ENCODE measurements at places on chromosomes 11 and 22. TPM values are rescaled to one million over a fixed set of nuclear protein-coding genes. Genes with fewer than 3 reads are reported as not detected.

- no peak for DNase-seq
Observed at GRCh38 chr11:27209562-27210005, 153.4 kb downstream of the CCDC34 start.

DNA sequence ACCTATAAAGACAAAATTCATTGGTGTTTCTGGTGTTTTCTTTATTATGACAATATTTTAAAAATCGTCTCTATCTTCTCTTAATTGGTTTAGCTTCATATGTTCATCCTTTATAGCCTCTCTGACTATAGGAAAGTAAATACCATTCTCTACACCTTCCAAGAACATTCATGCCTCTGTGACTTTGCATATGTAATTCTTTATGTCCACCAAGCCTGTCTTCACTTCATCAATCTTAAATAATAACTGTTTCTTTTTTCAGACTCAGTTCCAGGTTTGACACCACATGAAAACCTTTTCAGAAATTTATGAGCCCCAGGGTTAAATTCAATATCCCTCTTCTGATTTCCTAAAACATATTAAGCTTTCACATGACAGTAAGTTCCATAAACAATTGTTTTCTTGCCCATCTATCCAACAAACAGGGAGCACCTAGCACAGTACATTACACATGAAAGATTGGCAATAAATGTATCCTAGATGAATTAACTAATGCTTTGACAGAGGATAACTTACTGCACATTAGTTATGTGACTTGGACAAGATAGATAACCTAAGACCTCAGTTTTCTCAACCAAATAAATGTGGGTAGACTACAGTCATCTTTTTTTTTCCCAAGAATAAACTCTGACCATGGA lies 886.1 kb downstream of the LRRC4C start:
- no peak for DNase-seq

- DNase-seq: no peak
Observed at GRCh38 chr11:19164230-19164855, 37.4 kb downstream of the CSRP3 start.

DNA sequence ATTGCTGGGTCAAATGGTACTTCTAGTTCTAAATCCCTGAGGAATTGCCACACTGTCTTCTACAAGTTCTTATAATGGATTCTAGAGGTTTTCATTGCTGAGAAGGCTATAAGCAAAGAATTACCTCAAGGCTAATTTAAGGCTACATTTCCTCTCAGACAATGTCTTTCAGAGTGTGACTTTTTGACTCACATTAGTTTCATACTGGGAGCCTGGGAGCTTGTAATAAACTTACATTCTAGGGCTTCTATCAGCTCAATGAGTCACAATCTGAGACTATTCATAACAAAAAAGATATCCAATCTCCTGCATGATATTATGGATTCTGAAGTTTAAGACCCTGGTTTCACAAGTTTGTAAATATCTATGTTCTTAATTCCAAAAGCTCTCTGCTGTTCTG lies 408.7 kb downstream of the LRRC4C start:
- DNase-seq: no peak

- peak; percentile 16 for DNase-seq
Observed at GRCh38 chr11:100964435-100964834, 165.2 kb downstream of the PGR start.

DNA sequence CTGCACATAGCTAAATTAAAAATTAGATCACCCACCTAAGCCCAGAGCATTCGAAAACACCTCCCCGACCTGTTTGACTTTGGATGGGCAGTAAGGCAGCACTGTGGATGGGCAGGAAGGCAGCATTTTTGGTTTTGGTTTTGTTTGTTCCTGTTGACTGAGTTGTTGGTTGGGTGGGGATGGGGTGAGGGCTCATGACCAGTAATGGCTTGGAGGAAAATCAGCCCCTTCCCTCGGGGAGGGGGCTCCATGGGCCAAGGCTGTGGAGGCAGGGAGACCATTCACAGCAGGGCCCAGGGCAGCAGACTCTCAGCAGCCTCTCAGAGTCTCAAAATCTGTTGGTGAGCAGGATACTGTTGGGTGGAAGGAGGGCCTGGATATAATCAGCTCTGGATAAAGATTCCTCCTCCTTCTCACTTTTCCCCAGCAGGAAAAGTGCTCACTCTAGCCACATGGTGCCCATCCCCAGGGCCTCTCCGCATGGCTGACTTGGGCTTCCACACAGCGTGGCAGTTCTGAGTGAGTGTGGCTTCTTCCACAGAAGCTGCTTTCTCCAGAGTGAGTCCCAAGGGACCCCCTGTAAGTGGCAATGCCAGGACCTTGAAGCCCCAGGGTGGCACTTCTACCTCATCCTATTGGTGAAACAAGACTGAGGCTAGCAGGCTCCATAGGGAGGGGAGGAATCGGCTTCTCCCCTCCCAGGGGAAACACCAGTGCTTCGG lies 1491.2 kb downstream of the BRD1 start:
- no peak for DNase-seq

DNA sequence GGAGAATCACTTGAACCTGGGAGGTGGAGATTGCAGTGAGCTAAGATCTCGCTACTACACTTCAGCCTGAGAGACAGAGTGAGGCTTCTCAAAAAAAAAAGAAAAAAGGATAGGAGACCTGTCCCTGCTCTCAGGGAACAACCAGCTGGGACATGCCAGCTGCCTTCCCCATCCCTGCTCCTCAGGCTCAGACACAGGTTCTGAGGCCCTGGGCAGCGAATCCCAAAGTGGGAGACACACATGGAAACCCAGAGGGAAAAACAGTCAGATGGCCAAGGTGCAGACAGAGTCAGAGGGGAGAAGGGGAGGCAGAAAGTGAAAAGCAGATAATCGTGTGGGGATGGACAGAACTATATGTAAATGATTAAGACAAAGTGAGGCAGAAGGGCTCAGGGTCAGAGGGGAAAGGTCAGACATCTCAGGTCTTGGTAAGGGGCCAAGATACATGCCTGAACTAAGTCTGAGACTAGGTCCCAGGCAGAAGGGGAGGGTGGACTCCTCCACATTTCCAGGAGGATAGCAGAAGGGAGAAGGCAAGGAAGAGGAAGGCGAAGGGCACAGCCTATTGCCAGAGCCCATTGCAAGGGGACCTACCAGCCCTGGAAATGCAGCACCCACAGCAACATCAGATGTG lies 14.2 kb downstream of the STARD10 start:
- DNase-seq: no peak

The FZD4 gene
- 4.3 TPM for polyA plus RNA-seq

The HTR3B gene
- polyA plus RNA-seq: not detected

The OR5A1 gene
- not detected for polyA plus RNA-seq

The FIBIN gene
- polyA plus RNA-seq: 44.4 TPM

Data from AG04450 (cell line).